Activated CD4-positive, alpha-beta memory T cell treated with anti-CD3 and anti-CD28 coated beads for 36 hours (primary cell): ENCODE measurements at places on chromosomes 2 and 18. TPM values are rescaled to one million over a fixed set of nuclear protein-coding genes. Genes with fewer than 3 reads are reported as not detected.

GRCh38 chr18:7158216-7158615 lies 40.6 kb upstream of the LAMA1 start:
- no peak overlapping the region for H3K27ac ChIP-seq
- H3K36me3 ChIP-seq: no peaks in the 10 kb centered on the region
- H3K4me3 ChIP-seq: no peak overlapping the region
- no peaks in the 10 kb centered on the region for H3K27me3 ChIP-seq
- DNase-seq: no peak

- no peak overlapping the region for H3K4me3 ChIP-seq
- H3K4me1 ChIP-seq: no peaks in the 10 kb centered on the region
- H3K36me3 ChIP-seq: no peaks in the 10 kb centered on the region
- no peak overlapping the region for H3K27ac ChIP-seq
- DNase-seq: no peak
- no peaks in the 10 kb centered on the region for H3K27me3 ChIP-seq
Measured at GRCh38 chr2:120854766-120855530, 119.3 kb downstream of the GLI2 start.

DNA sequence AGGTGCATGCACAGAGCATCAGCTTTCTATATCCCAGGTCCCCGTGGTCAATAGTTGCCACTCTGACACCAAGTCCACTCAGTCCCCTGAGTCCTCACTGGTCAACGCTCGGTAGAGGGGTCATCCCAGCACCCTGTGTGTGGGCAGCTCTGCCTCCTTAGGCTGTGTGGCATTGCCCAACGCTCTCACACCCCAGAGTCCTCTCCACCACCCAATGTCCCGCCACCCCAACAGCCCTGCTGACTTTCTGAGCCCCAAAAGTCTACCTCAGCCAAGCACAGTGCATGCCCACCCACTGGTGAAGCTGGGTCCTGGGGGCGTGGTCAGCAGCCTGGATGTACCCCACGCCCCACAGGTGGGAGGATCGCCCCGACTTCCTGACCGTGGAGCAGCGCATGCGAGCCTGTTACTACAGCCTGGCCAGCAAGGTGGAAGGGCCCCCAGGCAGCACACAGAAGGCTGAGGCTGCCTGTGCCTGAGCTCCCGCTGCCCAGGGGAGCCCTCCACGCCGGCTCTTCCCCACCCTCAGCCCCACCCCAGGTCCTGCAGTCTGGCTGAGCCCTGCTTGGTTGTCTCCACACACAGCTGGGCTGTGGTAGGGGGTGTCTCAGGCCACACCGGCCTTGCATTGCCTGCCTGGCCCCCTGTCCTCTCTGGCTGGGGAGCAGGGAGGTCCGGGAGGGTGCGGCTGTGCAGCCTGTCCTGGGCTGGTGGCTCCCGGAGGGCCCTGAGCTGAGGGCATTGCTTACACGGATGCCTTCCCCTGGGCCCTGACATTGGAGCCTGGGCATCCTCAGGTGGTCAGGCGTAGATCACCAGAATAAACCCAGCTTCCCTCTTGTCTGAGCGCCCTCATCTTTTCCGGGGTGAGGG lies 25.9 kb downstream of the ZAP70 start:
- no peaks in the 10 kb centered on the region for H3K27me3 ChIP-seq
- peaks cover 34% of the 10 kb centered on the region for H3K4me1 ChIP-seq
- no peak overlapping the region for H3K4me3 ChIP-seq
- peaks cover 37% of the 10 kb centered on the region for H3K36me3 ChIP-seq
- H3K27ac ChIP-seq: no peak overlapping the region

The B3GNT2 gene
- 26.9 TPM for total RNA-seq

- H3K36me3 ChIP-seq: no peaks in the 10 kb centered on the region
- peaks cover 3% of the 10 kb centered on the region for H3K4me1 ChIP-seq
- DNase-seq: no peak
- peaks cover 30% of the 10 kb centered on the region for H3K27me3 ChIP-seq
Measured at GRCh38 chr2:169736902-169737301, 3.3 kb downstream of the KLHL23 start.

DNA sequence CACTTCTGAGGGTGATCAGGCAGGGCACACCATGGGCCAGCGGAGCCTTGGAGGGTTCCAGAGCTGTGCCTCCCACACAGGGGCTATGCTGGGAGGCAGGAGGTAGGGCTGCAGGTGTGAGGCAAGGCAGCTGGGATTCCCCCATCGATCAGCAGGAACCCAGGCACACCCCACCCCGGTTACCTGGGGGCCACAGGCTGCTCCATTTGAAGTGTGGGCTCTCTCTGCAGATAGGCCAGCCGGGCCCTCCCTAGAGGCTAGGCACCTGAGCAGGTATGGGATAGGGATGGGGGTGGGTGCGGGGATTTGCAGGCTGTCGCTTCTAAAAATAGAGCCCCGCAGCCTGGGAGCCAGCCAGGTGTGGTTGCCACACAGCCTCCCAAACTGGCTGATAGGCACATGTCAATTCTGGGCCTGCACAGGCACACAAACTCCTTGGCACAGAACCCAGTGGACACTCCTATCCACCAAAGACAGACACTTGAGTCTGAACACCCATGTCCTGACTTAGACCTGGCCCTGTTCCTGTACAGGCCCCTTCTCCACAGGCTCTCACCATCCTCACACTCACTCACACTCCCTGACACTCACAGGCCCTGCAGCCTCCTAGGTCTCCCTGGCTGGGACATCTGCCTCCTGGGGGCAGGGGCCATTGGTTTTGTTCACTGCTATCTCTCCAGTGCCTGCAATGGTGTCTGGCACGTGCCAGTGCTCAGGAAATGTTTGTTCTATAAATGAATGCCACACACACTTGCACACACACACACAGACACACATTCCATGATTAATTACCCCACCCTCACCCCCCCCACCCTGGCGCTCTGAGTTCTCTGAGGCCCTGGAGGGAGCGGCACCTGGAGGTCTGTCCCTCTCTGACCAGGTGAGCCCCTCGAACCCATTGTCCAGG lies 73.4 kb downstream of the ZFP36L2 start:
- no peaks in the 10 kb centered on the region for H3K27me3 ChIP-seq
- no peaks in the 10 kb centered on the region for H3K36me3 ChIP-seq
- H3K4me3 ChIP-seq: no peak overlapping the region
- no peak for DNase-seq

DNA sequence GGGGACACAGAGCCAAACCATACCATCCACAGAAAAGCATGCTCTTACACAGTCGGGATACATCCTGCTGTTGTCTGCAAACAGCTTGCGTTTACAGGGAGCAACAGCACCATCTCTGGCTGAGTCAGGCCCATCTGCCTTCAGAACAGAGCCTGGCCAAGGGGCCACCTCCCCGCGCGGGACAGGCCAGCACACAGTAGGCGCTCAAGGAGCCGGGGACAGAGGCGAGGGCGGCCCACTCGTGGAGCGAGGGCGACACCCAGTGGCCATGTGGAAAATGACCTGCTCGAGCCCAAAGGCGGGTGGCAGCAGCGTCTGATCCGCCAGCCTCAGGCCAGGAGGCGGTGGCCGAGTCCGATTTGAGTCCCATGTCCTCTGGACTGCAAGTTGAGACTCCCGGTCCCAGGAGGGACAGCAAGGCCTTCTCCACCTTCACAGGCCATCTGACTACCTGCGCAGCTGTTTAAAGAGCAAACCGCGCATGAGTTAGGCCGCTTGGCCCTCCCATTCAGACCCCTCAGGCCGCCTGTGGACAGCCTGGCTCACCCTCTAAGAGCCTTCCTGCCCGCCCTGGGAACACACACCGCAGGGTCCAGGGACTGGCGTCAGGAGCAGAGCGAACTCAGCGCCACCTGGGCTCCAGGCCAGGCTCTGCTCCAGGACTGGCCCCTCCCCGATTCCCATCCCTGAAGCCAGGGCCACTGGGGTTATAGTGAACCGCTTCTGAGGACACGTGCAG lies 38.3 kb downstream of the TTC32 start:
- peak; percentile 76 for DNase-seq
- H3K4me1 ChIP-seq: peaks cover 5% of the 10 kb centered on the region
- peaks cover 1% of the 10 kb centered on the region for H3K27me3 ChIP-seq
- H3K27ac ChIP-seq: no peak overlapping the region
- H3K4me3 ChIP-seq: no peak overlapping the region

DNA sequence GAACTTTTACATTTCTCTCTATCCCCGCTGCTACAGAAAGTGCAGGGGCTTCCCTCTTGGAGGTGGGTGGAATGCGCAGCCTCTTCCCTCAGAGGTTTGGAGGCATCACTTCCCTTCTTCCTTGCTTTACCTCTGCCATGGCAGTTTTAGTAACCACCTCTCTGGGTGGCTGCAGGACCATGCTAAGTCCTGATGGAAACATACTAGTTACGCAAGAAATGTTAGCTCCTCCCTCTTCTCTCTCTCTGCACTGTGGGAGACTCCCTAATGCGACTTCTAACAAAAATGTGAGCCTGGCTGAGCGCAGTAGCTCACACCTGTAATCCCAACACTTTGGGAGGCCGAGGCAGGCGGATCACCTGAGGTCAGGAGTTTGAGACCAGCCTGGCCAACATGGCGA lies 116.8 kb upstream of the RAB6C start:
- no peaks in the 10 kb centered on the region for H3K4me1 ChIP-seq
- H3K27ac ChIP-seq: no peak overlapping the region
- no peak for DNase-seq

DNA sequence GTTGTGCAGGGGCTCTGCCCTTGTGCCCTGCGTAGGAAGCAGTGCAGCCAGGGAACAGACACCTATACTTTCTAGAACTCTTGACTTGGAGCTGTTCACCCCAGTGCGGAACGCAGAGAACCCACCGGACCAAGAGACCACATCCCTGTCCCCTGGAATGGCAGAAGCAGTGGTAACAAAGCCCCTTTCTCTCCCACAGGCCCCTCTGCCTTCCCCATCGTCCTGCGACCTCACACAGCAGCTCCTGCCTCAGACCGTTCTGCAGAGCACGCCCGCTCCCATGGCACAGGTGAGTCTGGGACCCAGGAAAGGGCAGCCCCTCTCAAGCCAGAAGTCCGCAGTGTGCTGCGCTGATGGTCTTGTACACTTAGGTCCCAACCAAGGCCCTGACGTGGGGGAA lies 24.6 kb upstream of the RPL31 start:
- H3K36me3 ChIP-seq: no peaks in the 10 kb centered on the region
- no peaks in the 10 kb centered on the region for H3K27me3 ChIP-seq
- DNase-seq: no peak
- no peaks in the 10 kb centered on the region for H3K4me1 ChIP-seq

DNA sequence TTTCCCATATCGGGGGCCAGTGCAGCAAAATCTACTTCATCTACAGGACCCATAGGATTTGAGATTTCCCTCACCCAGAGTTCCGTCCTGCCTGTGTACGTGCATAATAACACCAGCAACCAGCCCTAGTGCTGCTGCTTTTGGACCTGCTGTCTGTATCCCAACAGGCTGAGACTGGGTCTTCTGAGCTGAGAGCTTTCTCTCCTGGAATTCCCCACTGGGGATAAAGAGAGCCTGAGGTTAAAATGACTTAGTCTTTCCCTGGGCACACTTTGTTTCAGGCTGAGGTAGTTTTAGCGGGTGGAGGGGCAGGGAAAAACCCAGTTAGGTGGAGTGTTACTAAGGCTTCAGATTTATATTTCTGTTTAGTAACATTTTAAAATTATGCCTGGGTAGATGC lies 62.5 kb downstream of the SERTAD2 start:
- H3K36me3 ChIP-seq: peaks cover 30% of the 10 kb centered on the region
- no peak for DNase-seq
- peaks cover 21% of the 10 kb centered on the region for H3K4me1 ChIP-seq
- H3K4me3 ChIP-seq: no peak overlapping the region

The NAT8 gene
- not detected for total RNA-seq

- H3K27ac ChIP-seq: no peak overlapping the region
- peaks cover 50% of the 10 kb centered on the region for H3K27me3 ChIP-seq
Measured at GRCh38 chr2:232523682-232524597, 2.0 kb upstream of the CHRND start.

DNA sequence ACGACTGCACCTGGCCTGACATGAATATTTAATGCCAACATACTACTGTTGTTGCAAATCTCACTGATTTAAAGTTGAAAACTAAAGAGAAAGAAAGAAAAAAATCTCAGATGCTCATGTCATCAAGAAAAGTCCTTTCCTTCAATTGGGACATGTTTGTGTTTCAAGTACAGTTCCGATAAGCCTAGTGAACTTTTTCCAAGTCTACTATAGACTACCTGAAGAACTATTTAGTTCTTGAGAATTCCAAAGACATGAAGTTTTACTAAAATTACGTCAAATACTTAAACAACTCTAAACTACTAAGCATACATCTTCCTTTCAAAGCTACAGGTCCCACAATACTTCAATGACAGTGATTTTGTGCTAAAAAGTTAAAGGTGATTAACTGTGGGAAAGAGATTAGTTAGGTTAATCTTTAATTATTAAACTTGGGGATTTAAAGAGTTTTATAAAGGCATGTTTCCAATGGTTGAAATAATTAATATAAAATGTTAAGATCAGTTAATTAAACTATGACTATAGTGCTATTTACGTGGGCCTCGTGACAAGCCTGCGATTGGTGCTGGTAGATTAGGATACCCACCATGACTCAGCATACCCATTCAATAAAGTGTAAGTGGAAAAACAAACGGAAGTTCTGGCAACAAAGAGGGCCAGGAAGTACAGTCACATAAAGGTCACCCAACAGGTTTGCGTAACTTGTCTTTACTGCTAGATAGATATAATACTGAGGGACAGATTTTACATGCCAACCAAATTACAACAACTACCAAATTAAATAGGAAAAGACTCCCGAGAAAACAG lies 55.5 kb downstream of the SEPTIN10 start:
- H3K27ac ChIP-seq: no peak overlapping the region
- no peaks in the 10 kb centered on the region for H3K27me3 ChIP-seq
- DNase-seq: no peak
- H3K4me3 ChIP-seq: no peak overlapping the region

The RESP18 gene
- not detected for total RNA-seq

- H3K4me1 ChIP-seq: no peaks in the 10 kb centered on the region
- H3K27me3 ChIP-seq: peaks cover 7% of the 10 kb centered on the region
- H3K4me3 ChIP-seq: no peak overlapping the region
Measured at GRCh38 chr2:100292022-100292580, 30.2 kb downstream of the LONRF2 start.

DNA sequence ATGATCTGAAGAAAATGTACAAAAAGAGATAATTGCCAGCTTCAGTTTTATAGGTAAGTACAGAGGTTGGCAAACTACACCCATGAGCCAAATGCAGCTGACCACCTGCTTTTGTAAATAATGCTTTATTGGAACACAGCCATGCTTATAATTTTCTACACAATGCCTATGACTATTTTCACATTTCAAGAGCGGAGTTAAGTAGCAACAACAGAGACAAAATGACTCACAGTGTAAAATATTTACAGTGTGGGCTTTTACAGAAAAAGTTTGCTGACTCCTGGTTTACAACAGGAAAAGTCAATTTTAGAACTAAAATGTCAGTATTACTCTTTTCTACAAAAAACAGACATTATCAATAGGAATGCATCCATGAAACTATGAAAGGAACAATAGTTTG lies 26.0 kb downstream of the CWC22 start:
- H3K27me3 ChIP-seq: no peaks in the 10 kb centered on the region
- no peak overlapping the region for H3K27ac ChIP-seq
- peaks cover 65% of the 10 kb centered on the region for H3K36me3 ChIP-seq
- no peak for DNase-seq
- no peak overlapping the region for H3K4me3 ChIP-seq
- H3K4me1 ChIP-seq: peaks cover 2% of the 10 kb centered on the region

GRCh38 chr2:237875256-237876060 lies 16.0 kb downstream of the RAMP1 start:
- H3K4me3 ChIP-seq: no peak overlapping the region
- DNase-seq: no peak
- H3K4me1 ChIP-seq: peaks cover 3% of the 10 kb centered on the region
- peaks cover 13% of the 10 kb centered on the region for H3K27me3 ChIP-seq
- H3K27ac ChIP-seq: no peak overlapping the region
- H3K36me3 ChIP-seq: no peaks in the 10 kb centered on the region
